ENCODE measurements at places on chromosomes 1 and 21.

GRCh38 chr1:3453203-3453761, 1.2 kb upstream of the ARHGEF16 start:
- DNase-seq, result peak; percentile 55

DNA sequence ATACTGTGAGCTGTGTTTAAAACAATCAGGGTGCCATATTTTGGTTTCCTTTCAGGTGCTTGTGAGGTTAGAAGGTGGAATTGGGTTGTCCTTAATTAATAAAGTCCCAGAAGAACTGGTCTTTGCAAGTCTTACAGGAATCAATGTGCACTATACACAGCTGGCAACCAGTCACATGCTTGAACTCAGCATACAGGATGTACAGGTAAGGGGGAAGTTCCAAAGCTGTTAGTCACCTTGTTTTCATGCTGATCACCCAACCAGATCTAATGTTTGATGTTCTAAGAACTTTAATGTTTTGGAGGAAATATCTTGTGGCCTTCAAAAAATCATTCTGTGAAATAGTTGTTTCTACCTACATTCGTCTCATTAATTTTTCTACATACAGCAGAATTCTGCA, 156.3 kb downstream of the VPS13D start:
- DNase-seq, result no peak

GRCh38 chr1:58881471-58881994, 97.7 kb upstream of the JUN start:
- DNase-seq, result no peak

DNA sequence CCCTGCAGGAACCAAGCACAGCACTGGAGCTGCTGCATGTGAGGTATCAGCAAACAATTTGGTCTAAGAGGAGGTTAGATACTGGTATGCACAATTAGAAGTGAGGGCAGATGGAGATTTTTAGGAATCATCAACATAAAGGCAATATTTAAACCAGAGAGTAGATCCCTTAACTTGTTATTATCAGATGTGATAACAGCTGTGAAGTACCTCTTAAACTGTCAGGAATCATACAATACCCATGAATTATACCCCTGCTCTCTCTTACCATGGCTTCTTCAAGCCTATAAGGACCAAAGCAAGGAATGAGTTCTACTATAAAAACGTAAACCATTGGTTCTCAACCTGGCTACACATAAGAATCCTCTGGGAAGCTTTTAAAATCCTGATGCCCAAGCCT, 3.9 kb downstream of the BCAR3 start:
- DNase-seq, result no peak

GRCh38 chr1:21095976-21096375, 80.7 kb downstream of the EIF4G3 start:
- DNase-seq, result no peak

- DNase-seq, result no peak
Measured at GRCh38 chr1:58830291-58830690, 46.4 kb upstream of the JUN start.

GRCh38 chr1:113654883-113655282, 104.4 kb downstream of the PHTF1 start:
- no peak for DNase-seq
